ENCODE measurements at places on chromosomes 2 and 18. TPM values are rescaled to one million over a fixed set of nuclear protein-coding genes. Genes with fewer than 3 reads are reported as not detected.

- no peak for DNase-seq
Measured at GRCh38 chr2:198405311-198405710, 600.9 kb downstream of the PLCL1 start.

GRCh38 chr2:11899264-11899818 lies 152.9 kb downstream of the LPIN1 start:
- DNase-seq: no peak

DNA sequence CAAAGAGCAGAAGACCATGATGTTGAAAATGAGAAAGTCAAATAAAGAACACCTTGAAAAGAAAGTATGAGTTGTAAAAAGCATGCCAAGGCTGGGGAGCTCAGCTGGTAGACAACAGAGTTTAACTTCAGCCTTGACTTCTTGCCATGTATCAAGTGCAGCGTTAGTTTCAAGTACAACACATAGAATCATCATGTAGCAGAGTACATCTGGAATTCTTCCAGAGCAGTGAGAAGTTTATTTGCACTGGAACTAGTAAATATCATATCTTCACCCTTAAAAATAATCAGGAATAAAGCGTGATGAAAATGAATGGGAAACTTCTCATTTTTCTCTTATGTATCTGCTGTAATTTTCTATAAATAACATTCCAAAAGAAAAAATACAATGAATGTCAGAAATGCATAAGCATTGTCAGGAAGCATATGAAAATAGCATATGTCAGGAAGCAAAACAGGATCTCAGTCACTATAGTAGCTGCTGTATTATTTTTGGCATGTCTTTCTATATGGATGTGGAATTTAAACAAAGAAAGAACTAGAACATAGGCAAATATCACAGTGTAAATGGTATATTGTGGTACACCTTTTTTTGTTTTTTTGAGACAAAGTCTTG lies 10.1 kb upstream of the SULT1C4 start:
- no peak for DNase-seq

GRCh38 chr2:167844714-167845530 lies 402.5 kb downstream of the STK39 start:
- no peak for DNase-seq

- no peak for DNase-seq
Measured at GRCh38 chr2:160783474-160783873, 289.9 kb upstream of the RBMS1 start.

DNA sequence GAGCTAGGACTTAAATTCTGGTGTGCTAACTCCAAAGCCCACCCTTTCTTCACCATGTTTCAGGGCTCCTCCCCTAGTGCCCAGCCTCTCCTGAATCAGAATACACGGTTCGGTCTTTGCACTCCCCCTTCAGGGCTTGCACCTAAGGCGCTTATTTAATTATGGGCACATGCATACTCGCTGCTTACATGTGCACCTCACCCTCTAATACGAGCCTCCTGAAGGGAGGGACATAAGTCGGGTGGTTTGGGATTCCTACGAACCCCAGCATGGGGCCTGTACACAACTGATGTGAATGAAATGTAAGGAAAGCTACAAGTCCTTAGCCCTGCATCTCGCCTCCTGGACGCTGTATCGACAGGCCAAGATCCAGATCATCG lies 435 bp downstream of the IFT172 start:
- DNase-seq: no peak

DNA sequence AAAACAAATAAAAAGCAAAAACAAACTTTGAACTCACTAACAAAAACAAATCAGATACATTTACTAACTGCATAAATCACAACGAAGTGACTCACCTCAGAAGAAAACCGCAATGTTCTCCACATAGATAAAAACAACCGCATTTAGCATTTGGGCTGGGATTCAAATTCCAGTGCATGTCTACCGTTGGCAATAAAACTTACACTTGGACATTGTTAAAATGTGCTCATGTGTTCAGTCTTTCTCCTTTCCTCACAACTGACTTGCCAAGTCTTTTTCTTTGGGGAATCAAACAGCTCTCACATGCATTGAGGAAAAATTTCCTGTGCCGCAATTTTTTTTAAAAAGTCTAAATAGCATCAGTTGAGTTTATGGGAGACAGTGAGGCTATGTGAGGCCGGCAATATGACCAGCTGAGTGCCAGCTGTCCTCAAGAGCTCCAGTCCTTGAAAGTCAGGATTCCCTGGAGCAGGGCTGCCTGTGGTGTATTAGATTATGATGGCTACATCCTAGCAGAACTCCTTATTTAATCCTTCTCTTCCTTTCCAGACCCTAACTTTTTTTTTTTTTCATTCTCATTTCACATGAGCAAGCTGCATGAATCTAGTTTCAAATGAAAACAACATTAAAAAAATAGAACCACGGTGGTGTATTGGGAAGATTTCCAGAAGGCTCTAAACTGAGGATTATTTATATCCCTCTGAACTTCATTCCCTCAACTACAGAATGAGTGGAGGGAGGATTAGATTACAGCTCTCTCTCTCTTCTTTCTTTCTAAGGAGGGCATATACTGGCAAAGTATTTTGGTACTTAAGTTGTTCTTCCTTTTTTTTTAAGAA lies 70.2 kb upstream of the MEIS1 start:
- DNase-seq: no peak

GRCh38 chr2:144971786-144972335 lies 451.9 kb upstream of the ZEB2 start:
- no peak for DNase-seq

GRCh38 chr2:120229341-120229740 lies 6.1 kb upstream of the TMEM185B start:
- DNase-seq: no peak

GRCh38 chr18:3111523-3112240 lies 98.7 kb upstream of the LPIN2 start:
- DNase-seq: no peak

- DNase-seq: peak; percentile 67
Measured at GRCh38 chr2:43225093-43225787, 1.2 kb downstream of the ZFP36L2 start.

- DNase-seq: no peak
Measured at GRCh38 chr18:3015204-3015592, 2.3 kb upstream of the LPIN2 start.

DNA sequence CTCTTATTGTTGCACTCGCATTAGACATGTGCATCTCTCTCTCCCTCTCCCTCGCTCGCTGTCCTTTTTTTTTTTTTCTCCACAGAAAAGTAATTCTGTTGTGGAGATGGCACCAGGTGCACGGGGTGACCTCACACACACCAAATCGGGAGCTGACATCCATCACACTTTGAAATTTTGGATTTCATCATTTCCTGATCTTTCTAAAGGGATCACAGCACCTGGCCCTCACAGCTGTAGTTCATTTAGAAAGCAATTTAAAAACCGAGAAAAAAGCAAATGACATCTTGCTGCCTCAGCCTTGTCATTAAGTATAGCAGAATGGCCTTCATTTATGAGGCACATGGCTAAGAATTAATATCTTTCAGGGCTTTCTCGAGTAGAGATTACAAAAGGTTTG lies 717.2 kb downstream of the RNF144A start:
- DNase-seq: no peak

DNA sequence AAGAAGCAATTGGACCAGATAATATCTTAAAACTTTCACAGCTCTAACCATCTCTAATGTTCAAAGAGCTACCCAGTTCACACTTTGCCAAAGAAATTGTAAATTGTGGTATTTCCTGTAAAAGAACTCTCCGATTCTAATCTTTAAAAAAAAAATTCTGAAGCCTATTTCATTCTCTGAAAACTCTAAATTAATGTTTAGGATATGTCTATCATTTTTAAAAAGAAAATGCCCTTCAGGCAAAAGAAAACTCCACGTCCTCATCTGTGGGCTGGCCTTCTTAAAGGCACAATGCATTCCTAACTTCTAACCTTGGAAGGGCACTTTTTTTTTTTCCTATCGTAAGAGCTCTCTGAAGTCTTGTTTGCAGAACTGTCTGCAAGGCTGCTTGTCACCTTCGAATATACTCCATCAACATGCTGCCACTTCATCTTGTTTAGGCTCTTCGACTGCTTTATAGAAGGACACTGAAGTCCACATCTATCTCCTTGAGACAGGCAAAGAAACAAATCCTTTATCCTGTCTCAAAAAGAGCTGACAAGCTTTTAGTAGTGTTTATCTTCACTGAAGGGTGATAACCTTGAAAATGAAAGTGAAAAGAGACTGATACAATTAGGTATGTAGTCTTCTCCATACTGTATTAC lies 124.3 kb upstream of the SLC39A10 start:
- DNase-seq: no peak

DNA sequence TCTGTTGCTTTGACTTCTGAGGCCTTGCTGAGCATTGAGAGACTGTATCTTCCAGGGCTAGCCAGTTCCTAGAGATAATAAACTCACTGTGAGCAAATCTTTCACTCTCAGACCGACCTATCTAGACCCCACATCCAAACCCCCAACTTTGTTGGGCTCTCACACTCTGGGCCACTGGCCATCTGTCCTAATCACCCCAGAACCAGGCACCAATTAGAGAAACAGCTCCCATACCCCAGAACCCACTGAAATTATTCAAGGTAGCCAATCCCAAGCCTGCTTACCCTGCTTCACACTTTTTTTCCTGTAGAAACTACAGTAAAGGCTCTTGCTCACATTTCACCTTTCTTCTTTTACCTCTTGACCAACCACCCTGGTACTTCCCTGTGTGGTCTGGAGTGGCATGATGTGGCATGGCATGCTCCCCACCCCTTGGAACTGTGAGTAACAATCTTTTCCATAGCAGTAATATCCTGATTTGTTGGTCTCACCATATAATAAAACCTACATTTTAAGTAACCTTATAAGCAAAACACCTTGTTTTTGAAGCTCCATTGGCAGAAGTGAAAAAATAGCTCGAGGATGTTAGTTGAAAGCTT lies 55.2 kb downstream of the ANKRD12 start:
- no peak for DNase-seq

DNA sequence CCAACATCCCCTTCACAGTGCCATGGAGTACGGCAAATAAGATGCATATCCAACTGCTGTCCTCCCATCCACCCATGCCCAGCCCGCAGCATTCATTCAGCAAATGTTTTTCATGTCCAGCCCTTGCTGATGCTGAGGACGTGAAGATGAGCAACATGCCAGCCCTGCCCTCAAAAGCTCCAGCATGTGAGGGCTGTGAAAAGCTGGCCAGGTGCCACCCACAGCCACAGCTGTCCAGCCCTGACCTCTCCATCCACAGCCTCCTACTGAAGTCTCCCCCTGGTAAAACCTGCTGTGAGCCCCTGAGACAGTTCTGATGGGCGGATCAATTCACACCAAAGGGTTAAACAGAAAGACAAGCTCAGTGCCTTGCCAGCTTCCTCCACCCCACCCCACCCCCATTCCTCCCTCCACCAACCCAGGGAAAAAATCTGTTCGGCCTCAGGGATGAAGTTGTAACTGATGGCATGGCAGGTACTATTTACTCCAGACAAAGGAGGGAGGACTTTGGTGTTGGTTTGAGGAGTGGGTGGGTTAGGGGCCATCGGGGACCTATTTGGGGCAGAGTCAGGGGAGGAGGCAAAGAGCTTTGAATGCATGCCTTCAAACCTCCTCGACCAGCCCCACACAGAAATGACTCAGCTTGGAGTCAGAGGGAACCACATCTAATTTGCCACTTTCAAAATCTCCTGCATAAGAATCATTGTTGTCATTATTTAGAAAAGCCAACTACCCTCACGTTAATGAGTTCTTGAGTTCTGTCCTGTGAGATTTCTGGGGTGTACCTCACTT lies 4.3 kb downstream of the ZBTB7C start:
- DNase-seq: no peak

DNA sequence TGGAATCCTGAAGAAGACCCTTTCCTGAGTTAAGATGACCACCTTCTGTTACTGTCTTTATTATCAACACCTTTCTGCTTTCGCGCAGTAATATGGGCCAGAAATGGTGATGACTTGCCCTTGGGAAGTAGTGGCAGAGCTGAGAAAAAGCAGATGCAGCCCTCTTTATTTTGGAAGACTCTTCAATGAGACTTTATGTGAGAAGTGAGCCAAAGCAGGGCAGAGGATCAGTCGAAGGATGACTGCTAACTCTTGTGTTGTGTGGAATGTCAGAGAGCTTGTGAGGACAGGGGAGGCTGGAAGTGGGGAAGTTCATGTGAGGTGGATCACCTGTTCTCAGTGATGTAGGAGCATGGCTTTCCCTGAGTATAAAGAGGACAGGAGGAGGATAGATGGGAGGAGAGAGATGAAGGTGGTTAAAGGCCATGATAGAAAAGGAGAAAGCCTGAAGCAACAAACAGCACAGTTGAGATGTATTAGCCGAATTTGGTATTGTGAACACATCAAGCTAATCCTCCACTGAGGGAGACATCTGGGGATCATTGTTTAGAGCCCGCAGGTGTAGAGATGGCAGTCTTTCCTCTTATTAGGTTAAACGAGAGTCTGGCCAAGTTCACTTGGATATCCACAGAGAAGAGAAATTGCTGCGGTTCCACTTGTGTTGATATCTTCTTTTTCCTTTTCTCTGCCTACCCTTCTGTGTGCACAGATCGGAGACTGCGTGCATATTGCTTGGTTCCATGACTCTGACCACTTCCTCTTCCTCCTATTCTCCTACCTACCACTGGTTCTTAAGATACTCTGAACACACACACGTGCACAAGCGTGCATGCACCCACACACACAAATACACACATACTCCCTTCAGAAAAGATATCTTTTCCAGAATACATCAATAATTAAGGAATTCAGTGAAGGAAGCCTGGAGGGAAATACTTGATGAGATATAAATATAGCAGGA lies 67.4 kb downstream of the SLC9A2 start:
- DNase-seq: no peak

DNA sequence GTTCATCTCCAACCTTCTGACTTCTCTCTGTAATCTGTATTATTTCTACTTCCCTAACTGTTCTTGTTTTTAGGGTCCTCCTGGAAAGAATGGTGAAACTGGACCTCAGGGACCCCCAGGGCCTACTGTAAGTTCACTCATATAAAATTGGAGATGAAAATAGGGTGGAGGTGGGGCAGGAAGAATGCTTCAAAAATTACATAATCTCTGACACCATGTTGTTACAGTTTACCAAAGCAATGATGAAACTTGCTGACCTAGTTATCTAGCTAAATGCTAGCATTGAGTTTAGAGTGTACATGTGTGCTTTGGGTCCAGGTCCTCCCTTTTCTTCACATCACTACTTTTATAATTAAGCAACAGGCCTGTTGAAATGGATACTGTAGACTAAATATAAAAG lies 23.1 kb downstream of the COL3A1 start:
- DNase-seq: no peak

EMILIN1 gene
- 0.69 TPM for total RNA-seq

RGPD8 gene
- total RNA-seq: 26.6 TPM

RUFY4 gene
- total RNA-seq: 0.53 TPM

ANKRD53 gene
- total RNA-seq: 0.71 TPM

PLEK gene
- total RNA-seq: 138 TPM

PAX3 gene
- total RNA-seq: not detected

TXNDC2 gene
- 0.13 TPM for total RNA-seq

KATNAL2 gene
- total RNA-seq: 2.6 TPM

LYPD1 gene
- total RNA-seq: not detected

IL36A gene
- not detected for total RNA-seq

CNGA3 gene
- total RNA-seq: not detected

CCDC178 gene
- total RNA-seq: not detected

PNKD gene
- 21.0 TPM for total RNA-seq

FOXD4L1 gene
- 0.17 TPM for total RNA-seq

MYO1B gene
- 2.5 TPM for total RNA-seq
